IMR-90 (cell line): ENCODE measurements at places on chromosomes 5 and 9. TPM values are rescaled to one million over a fixed set of nuclear protein-coding genes. Genes with fewer than 3 reads are reported as not detected.

GRCh38 chr9:134348404-134349155, 22.3 kb downstream of the RXRA start:
- no peak for DNase-seq

GRCh38 chr9:123485216-123485615, 129.2 kb downstream of the CRB2 start:
- DNase-seq: no peak

C9orf85 gene
- 4.3 and 10.6 TPM in 2 replicates for total RNA-seq

DNA sequence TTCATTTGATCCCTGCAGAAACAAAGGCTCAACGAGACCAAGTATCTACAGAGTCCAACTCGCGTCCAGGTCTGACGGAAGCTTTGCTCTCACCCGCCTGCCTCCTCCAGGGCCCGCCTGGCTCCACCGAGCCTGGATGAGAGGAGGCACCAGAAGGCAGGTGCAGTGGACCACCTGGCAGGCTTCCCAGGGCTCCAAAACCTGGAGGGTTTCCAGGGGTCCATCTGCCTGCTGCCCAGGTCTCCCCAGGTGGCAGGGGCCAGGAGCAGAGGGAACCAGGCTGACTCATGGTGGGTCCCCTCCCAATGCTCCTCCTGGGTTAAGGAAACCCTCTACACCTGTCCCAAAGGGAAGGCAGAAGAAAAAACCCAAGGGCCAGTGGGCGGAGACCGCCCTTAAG, 59.5 kb downstream of the VAV2 start:
- DNase-seq: no peak

IL4 gene
- total RNA-seq: not detected in 2 replicates

FAM81B gene
- total RNA-seq: not detected in 2 replicates

- DNase-seq: no peak
These were observed 7.8 kb upstream of the KCNIP1 start for GRCh38 chr5:170495825-170496661.

FOXD4L6 gene
- not detected in 2 replicates for total RNA-seq

DNA sequence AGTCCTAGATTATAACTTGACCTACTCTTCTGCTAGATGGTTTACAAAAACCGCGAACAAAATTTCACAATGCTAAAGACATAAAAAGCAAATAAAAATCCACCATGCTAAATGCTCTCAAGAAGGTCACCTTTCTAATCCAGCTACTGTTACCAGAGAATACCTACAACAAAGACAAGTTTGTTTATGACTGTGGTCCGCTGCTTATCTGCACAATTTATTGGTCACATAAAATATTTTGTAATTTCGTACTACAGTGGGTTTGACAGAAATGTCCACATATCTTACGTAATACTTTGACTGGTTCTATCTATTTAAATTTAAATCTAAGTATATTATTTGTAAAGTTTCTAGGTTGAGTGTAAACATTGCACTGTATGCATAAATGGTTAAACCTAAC, 257.6 kb upstream of the ZNF608 start:
- DNase-seq: no peak

- DNase-seq: peak; percentile 69
These were observed 114.3 kb upstream of the IL12B start for GRCh38 chr5:159444441-159445082.

GRCh38 chr9:131845305-131846298, 105.7 kb upstream of the RAPGEF1 start:
- DNase-seq: no peak

GRCh38 chr9:77022783-77023440, 3.5 kb downstream of the FOXB2 start:
- no peak for DNase-seq

GRCh38 chr5:127958421-127959011, 125.0 kb upstream of the SLC12A2 start:
- no peak for DNase-seq

GNAQ gene
- total RNA-seq: 50.7 and 63.6 TPM in 2 replicates

SLIT3 gene
- total RNA-seq: 0.18 and 0.28 TPM in 2 replicates

GRCh38 chr5:82151662-82152061, 126.5 kb downstream of the RPS23 start:
- DNase-seq: peak; percentile 26

GRCh38 chr9:132631280-132631679, 38.5 kb downstream of the DDX31 start:
- peak; percentile 87 for DNase-seq

- DNase-seq: no peak
These were observed 23.4 kb downstream of the GLT6D1 start for GRCh38 chr9:135615666-135616618.

DNA sequence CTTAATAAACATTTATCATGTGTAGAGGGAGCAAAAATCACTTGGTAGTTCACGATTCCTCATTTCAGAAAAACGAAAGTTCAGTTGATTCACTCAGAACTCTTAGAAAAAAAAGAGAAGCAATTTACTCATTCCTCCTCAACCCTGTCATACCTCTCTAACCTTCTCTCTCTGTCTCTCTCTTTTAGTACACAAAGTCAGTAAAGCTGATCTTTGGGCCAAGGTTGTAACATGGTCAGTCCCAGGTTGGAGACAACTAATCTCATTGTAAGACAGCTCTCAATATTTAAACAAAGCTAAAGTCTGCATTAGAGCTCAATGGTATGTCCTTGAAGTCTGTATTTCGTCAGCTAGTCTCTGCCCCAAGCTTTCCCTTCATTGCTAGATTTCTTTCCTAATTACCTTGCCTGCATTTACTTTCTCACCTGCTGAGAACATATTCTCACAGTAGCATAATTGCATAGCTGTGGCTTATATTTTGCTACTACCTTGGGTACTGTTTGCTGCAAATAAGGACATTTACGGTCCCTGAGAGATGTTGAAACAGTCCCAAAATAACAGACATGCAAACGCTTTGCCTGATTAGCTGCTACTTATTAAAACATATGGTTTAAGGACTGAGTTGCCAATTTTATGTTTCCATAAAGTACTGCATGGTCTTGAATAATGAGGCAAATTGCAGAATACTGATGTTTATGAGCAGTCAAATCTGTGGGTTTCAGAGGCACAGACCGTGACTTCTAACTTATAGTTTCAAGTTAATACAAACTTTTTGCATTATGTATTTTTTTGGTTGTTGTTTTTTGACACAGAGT, 138.3 kb downstream of the GPBP1 start:
- no peak for DNase-seq
